ENCODE measurements at places on chromosomes 11 and 22.
A peak's percentile ranks its signal among the peaks of the same experiment; 100 is the strongest.

- no peak overlapping the region for H3K4me3 ChIP-seq
- H3K27ac ChIP-seq: no peak overlapping the region
- H3K27me3 ChIP-seq: no peaks in the 10 kb centered on the region
- no peaks in the 10 kb centered on the region for H3K36me3 ChIP-seq
Measured at GRCh38 chr11:114989536-114989935, 311.2 kb downstream of the NXPE2 start.

- H3K27ac ChIP-seq: no peak overlapping the region
- no peaks in the 10 kb centered on the region for H3K4me1 ChIP-seq
- no peaks in the 10 kb centered on the region for H3K27me3 ChIP-seq
Measured at GRCh38 chr22:28231441-28231840, 312.4 kb upstream of the PITPNB start.

DNA sequence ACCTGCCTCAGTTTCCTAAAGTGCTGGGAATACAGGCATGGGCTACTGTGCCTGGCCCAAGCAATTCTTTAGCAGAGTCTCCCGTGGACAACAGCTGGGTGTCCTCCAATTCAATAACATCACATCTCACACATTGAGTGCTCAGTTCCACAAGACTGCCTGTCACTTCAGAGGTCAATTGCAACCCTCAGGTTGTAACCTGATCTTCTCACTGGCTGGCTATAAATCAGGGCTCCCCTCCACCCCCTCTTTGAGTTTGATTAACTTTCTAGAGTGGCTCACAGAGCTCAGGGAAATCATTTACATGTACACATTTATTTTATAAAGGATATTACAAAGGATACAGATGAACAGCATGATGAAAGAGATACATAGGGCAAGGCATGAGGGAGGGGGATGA lies 68.1 kb downstream of the MCHR1 start:
- H3K4me3 ChIP-seq: no peak overlapping the region
- H3K4me1 ChIP-seq: no peaks in the 10 kb centered on the region
- peaks cover 2% of the 10 kb centered on the region for H3K36me3 ChIP-seq
- H3K27me3 ChIP-seq: peaks cover 2% of the 10 kb centered on the region
- no peak overlapping the region for H3K27ac ChIP-seq

- H3K27me3 ChIP-seq: no peaks in the 10 kb centered on the region
- H3K36me3 ChIP-seq: peaks cover 20% of the 10 kb centered on the region
- no peaks in the 10 kb centered on the region for H3K4me1 ChIP-seq
- no peak overlapping the region for H3K4me3 ChIP-seq
Measured at GRCh38 chr22:25193130-25193529, 6.5 kb upstream of the CRYBB3 start.

DNA sequence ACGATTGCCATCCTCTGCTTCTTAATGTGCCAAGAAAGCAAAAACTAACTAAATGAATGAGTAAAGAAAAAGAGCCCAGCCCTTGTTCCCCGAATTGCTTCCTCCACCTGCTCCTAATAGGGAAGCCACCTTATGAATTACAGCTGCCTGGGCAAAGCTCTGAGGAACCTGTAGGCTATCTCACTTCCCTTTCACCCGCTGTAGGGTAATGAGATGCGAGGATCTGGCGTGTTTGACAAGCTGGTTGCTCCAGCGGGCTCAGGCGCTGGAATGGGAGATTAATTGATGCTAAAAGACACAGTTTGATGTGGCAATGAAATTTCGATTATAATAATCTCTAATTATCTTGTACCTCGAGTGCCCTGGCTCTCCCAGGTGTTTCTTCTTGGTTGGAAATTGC lies 256.4 kb downstream of the NTM start:
- H3K4me1 ChIP-seq: no peaks in the 10 kb centered on the region
- H3K27me3 ChIP-seq: peaks cover 14% of the 10 kb centered on the region
- H3K4me3 ChIP-seq: no peak overlapping the region
- no peak overlapping the region for H3K27ac ChIP-seq

DNA sequence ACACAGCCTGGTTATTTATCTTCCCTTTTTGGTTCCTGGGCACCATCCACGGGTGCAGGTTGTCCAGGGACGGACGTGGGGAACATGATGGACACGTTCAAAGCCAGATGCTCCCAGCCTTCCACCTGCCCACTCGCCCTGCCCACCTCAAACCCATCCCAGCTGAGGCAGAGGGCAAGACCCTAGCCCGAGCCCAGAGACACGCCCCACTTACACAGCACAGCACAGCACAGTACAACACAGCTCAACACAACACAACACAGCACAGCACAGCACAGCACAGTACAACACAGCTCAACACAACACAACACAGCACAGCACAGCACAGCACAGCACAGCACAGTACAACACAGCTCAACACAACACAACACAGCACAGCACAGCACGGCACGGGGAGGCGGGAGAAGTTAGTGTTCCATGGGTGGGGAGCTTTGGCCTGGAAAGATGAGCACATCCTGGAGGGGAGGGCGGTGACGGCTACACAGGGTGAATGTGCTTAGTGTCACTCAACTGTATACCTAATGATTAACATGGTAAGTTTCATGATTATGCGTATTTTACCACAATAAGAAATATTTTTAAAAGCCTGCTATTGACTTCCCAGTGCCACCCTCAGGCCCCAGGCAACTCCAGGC lies 1507.5 kb downstream of the BRD1 start:
- H3K4me1 ChIP-seq: no peaks in the 10 kb centered on the region
- no peak overlapping the region for H3K27ac ChIP-seq
- H3K36me3 ChIP-seq: no peaks in the 10 kb centered on the region
- no peak for DNase-seq
- no peaks in the 10 kb centered on the region for H3K27me3 ChIP-seq

DNA sequence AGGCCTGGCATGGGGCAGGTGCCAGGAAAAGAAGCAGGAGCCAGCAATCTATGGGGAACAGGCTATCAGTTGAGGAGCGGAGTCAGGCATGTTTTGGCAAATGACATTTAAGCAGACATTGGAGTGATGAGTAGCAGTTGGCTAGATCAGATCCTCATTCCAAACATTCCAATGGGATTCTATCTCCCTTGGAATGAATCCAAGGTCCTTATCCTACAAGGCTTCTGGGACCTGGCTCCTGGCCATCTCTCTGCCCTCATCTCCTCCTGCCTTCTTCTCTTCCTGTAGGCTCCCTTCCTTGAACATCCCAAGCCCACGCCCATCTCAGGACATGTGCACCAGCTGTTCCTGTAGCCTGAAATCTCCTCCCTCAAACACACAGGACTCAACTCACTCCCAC lies 1074.5 kb downstream of the TBC1D22A start:
- H3K4me1 ChIP-seq: no peaks in the 10 kb centered on the region
- no peaks in the 10 kb centered on the region for H3K36me3 ChIP-seq
- H3K27ac ChIP-seq: no peak overlapping the region
- no peaks in the 10 kb centered on the region for H3K27me3 ChIP-seq
- no peak overlapping the region for H3K4me3 ChIP-seq

GRCh38 chr11:123228496-123229163 lies 33.6 kb upstream of the CLMP start:
- peaks cover 18% of the 10 kb centered on the region for H3K36me3 ChIP-seq
- peaks cover 40% of the 10 kb centered on the region for H3K27me3 ChIP-seq
- no peak overlapping the region for H3K27ac ChIP-seq
- H3K4me1 ChIP-seq: peaks cover 17% of the 10 kb centered on the region
- no peak for DNase-seq

GRCh38 chr11:127609025-127609773 lies 608.6 kb upstream of the KIRREL3 start:
- no peaks in the 10 kb centered on the region for H3K4me1 ChIP-seq
- no peaks in the 10 kb centered on the region for H3K27me3 ChIP-seq
- no peaks in the 10 kb centered on the region for H3K36me3 ChIP-seq
- DNase-seq: no peak

GRCh38 chr11:83819931-83820549 lies 533.9 kb upstream of the CCDC90B start:
- no peak overlapping the region for H3K27ac ChIP-seq
- no peak overlapping the region for H3K4me3 ChIP-seq
- no peaks in the 10 kb centered on the region for H3K4me1 ChIP-seq
- peaks cover 3% of the 10 kb centered on the region for H3K27me3 ChIP-seq
- DNase-seq: no peak

GRCh38 chr11:47403571-47403970 lies 4.8 kb upstream of the SLC39A13 start:
- H3K27ac ChIP-seq: no peak overlapping the region
- DNase-seq: no peak
- H3K36me3 ChIP-seq: no peaks in the 10 kb centered on the region
- no peak overlapping the region for H3K4me3 ChIP-seq
- peaks cover 32% of the 10 kb centered on the region for H3K4me1 ChIP-seq

DNA sequence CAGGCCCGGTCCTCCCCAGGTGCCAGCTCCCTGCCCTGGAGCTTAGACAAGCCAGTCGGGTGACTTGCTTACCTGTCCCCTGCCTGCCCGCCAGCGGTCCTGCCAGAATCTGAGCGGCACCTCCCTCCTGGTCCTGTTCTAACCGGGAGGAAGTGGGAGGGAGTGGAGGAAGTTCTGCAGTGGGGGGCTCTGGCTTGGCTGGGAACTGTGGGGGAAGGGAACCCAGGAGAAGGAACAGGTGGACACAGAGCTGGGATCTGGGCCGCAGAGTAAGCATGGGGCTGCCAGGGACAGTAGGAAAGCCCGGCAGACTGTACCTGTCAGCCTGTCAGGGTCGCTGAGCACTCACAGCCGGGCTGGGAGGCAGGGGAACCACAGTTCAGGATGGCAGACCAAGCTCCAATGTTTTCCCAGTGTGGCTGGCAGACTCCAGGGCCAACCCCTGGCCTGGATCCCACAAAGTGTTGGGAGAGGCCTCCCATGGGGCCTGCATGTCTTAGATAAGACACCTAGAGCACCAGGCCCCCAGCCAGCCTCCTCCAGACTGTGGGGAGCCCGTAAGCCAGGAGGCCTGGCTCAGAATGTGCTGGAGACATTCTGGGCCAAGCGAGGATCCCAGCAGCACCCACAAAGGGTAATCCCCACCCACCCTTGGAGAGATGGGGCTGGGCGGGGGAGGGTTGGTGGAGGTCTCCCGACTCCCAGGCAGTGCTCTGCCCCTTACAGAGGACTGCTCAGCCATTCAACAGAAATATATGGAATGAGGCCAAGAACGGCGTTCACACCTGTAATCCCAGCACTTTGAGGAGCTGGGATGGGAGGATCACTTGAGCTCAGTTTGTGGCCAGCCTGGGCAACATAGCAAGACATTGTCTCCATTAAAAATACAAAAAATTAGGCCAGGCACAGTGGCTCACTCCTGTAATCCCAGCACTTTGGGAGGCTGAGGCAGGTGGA lies 2.3 kb downstream of the CYB5R3 start:
- H3K27me3 ChIP-seq: no peaks in the 10 kb centered on the region
- H3K36me3 ChIP-seq: peaks cover 2% of the 10 kb centered on the region
- peak overlapping the region; percentile 85 for H3K27ac ChIP-seq
- H3K4me3 ChIP-seq: peak overlapping the region; percentile 89
- no peak for DNase-seq
